HepG2 (cell line): ENCODE measurements at places on chromosomes 4 and X. TPM values are rescaled to one million over a fixed set of nuclear protein-coding genes. Genes with fewer than 3 reads are reported as not detected.

Gene FREM3
- total RNA-seq, result not detected in 2 replicates

DNA sequence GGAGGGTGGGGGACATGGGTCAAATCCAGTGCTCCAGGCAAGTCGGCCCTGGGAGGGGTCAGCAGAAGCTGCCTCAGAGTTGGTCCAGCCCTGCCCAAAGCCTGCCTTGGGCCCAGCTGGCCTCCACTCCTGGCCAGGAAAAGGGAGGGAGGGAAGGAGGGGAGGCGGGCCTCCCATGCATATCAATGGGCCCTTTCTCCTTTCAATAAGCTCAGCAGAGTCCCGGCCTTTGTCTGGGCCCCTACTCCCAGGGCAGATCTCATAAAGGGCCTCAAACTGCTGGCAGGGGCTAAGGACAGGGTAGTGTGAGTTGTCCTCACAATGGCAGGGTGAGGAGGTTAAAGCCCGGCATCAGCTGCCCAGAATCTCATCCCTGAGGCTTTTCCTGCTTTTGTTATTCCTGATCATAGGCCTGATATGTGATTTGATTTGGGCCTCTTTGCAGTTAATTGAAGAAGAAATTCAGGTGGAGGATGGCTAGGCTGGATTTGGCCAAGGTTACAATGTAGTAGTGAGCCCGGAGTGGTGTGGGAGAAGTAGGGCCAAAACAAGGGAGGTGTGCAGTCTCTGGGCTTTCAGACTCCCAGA, 121.1 kb upstream of the ATP6AP2 start:
- no peaks in the 10 kb centered on the region for H3K36me3 ChIP-seq
- H3K27ac ChIP-seq, result no peak overlapping the region
- no peaks in the 10 kb centered on the region for H3K27me3 ChIP-seq
- no peak for DNase-seq
- H3K4me1 ChIP-seq, result no peaks in the 10 kb centered on the region
- no peak overlapping the region for H3K4me3 ChIP-seq

DNA sequence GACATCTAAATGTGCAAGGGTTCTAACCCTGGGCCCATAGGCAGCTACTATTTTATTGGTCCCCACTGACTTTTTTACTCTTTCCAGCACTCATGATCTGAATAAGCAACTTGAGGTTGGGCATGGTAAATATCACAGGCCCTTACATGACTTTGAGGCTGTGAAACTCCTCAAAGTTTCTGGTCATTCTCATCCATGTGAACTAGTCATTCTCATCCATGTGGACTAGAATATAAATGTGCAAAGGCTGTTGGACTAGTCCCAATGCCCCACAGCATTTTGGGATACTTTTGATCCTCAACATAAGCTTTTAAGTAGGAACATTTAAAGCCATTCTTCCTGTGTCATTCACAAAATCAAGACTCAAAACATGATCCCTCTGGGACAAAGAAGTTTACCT, 290.7 kb upstream of the PPARGC1A start:
- H3K4me3 ChIP-seq, result no peak overlapping the region
- no peak for DNase-seq
- H3K27me3 ChIP-seq, result no peaks in the 10 kb centered on the region

DNA sequence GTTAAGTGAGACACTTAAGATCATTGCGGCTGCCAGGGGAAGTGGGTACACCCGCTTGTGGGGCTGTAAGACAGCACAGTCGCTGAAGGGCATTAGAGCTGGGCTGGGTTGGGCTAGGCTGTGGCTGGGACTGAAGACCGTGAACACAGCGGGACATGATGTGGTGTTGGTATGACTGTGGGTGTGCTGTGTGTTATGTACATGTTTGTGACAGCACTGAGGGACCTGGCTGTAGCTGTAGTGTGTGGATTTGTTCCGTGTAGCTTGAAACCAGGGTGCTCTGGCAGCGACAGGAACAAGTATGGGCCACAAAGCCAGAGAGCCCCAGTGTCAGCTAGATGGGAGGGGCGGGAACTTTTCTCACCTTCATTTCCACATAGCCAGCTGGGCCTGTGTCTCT, 82.1 kb downstream of the NHSL2 start:
- no peaks in the 10 kb centered on the region for H3K36me3 ChIP-seq
- no peak overlapping the region for H3K27ac ChIP-seq
- H3K4me3 ChIP-seq, result no peak overlapping the region
- no peaks in the 10 kb centered on the region for H3K27me3 ChIP-seq
- DNase-seq, result no peak

DNA sequence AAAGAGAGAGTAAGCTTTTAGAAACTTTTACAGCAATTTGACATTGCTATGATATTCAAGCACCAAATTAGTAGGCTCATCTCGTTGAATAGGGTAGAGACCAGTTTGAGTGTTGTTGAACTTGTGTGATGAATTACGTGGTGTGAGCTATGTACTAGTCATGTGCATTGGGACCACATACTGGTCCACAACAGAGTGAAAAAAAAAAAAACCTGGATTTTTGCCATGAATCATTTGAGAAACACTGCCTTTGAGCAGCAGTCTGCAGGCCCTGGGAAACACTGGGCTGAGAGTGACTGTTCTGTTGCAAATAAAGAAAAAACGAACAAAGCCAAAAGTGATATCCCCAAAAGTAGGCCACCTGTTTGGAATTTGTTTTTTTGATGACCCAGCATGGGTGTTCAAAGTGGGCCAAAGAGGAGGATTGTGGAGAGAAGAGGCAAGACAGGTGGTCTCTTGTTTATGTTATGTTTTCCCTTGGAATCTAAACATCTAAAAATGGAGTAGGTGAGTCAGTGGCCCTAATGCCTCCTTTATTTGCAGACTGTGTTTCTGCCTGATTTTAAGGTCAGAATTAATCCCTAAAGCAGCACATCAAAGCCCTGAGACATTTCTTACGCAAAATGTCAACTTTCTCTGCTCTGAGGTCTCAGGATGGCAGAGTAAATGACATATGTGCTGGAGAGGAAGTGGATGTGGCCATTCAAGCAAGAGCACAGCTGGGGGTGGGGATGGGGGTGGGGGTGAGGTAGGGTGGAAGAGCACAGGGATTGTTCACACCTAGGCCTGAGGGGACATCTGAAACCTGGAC, 33.5 kb downstream of the TAF7L start:
- no peaks in the 10 kb centered on the region for H3K36me3 ChIP-seq
- DNase-seq, result peak; percentile 0
- no peak overlapping the region for H3K27ac ChIP-seq

- H3K4me1 ChIP-seq, result no peaks in the 10 kb centered on the region
- H3K36me3 ChIP-seq, result no peaks in the 10 kb centered on the region
- no peak overlapping the region for H3K27ac ChIP-seq
- no peak overlapping the region for H3K4me3 ChIP-seq
Measured at GRCh38 chrX:37684426-37684825, 1.2 kb upstream of the XK start.

- no peak overlapping the region for H3K27ac ChIP-seq
- H3K4me3 ChIP-seq, result no peak overlapping the region; the same call in 1 of the 2 replicates
Measured at GRCh38 chrX:39816871-39817731, 280.7 kb downstream of the BCOR start.

- peaks cover 18% of the 10 kb centered on the region for H3K4me1 ChIP-seq
- peaks cover 18% of the 10 kb centered on the region; the same call in 2 of the 3 replicates for H3K27me3 ChIP-seq
- no peak overlapping the region for H3K4me3 ChIP-seq
- H3K27ac ChIP-seq, result no peak overlapping the region
Measured at GRCh38 chr4:183763990-183764754, 105.1 kb downstream of the TRAPPC11 start.

GRCh38 chrX:12758291-12758690, 32.9 kb upstream of the PRPS2 start:
- H3K27ac ChIP-seq, result no peak overlapping the region
- no peak for DNase-seq
- no peak overlapping the region for H3K4me3 ChIP-seq
- H3K36me3 ChIP-seq, result no peaks in the 10 kb centered on the region
- H3K4me1 ChIP-seq, result no peaks in the 10 kb centered on the region
